ENCODE measurements at places on chromosomes 6 and 20.
A peak's percentile ranks its signal among the peaks of the same experiment; 100 is the strongest.

DNA sequence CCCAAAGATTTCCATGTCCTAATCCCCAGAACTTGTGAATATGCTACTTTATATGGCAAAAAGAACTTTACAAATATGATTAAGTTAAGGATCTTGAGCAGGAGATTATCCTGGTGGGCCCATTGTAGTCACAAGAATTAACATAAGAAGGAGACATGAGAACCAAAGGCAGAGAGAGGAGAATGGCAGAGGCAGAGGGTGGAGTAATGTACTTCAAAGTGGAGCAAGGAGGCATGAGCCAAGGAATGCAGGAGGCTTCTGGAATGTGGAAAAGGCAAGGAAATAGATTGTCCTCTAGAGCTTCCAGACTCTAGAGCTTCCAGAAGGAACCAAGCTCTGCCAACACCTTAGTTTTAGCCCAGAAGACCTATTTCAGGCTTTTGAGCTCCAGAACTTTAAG, 147.4 kb downstream of the MOXD1 start:
- DNase-seq = no peak

GRCh38 chr6:106702046-106702445, 72.7 kb downstream of the QRSL1 start:
- no peak for DNase-seq

DNA sequence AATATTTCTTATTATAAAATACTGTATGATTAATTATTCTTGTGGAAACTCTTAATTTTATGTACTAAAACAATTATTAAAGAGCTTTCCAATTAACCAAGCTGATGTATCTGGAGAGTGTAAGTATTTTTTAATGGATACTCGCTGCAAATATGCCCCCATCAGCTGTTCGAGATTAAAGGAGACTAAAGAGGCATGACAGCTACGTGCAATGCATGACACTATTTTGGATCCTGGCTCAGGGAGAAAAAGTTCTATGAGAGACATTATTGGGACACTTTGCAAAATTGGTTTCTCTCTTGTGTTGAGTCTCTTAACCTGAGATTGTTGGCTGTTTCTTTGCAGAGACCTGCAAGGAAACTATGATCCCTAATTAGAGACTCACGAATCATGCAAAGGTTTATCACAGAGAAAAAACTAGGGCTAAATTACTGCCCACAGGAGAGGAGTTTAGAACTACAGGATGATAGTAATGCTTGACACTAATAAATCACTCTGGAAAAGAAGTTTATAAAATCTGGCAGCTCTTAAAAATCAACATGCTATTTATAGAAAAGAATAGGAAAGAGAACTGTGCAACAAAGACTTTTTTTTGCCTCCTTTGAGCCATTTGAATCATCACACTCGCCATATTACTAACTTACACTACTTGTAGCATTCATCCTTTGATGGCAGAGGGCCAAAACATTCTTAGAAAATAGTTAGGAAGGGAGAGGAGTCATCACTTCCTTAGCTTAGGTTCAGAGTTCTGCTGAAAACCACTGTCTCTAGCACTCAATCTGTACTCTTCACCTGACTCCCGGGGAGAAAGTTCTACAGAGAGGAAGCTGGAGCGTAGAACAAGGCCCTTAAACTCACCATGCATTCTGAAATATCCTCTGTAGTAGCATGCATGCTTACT, 25.3 kb downstream of the NRN1 start:
- no peak for DNase-seq

DNA sequence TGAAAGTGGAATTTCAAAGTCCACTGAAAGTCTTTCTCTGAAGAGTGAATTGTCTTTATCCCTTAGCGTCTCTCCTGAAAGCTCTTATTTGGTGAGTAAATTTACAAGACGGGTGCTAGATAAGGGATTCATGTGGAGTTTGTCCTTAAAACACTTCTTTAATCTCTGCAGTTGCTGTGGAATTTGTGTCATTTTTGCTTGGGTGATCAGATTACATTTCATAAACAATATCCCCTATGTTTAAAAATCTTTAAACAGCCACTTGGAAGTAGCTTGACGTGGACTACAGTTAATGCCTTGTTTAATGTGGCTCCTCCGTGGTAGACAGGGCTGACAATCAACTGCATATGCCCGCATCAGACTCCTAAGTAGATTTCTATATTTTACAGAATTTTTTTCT, 175.4 kb upstream of the ZNF217 start:
- DNase-seq = no peak

GRCh38 chr6:34459899-34460593, 5.8 kb upstream of the PACSIN1 start:
- DNase-seq = peak; percentile 65

GRCh38 chr20:13884803-13885202, 100.0 kb downstream of the NDUFAF5 start:
- no peak for DNase-seq
